ENCODE measurements at places on chromosomes 4 and X.

DNA sequence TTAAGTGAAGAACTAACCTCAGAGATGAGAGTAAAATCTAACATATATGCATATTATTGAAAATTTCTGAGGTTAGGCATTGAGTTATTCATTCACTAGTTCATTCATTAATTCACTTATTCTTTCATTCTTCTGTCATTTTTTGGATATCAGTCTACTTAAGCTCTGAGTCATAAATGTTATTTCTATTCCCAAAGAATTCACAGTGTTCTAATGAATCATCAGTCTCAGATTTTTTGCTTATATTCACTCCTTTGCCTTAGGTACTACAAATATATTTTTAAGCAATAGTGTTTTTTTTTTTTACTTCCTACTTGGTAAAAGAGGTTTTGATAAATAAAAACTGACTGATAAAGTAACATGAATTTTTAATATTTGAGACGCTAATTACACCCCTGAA is 95.2 kb upstream of the DKK2 start:
- DNase-seq = no peak

- no peak for DNase-seq
These were observed 13.1 kb downstream of the DCHS2 start for GRCh38 chr4:154478547-154478946.

DNA sequence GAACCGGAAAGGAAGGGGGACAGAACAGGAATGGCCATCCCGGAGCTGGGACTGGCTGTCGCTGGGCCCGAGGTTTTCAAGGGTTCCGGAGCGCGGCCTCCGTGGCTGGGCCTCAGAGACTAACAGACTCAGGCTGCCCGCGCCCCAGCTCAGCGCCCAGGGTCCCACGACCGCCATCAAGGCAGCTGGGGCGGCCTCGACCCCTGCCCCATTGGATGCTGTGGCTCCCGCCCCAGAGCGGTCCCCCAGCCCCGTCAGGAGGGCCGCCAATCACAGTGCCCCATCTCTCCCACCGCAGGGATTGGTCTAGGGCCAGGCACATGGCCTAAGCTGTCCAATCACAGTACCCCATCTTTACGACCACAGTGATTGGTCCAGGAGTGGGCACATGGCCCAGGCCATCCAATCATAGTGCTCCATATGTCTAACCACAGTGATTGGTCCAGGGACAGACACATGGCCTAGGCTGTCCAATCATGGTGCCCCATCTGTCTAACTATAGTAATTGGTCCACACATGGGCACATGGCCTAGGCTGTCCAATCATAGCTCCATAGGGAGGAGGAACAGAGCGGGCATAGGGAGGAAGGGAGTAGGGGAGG is 105.3 kb upstream of the NKX1-1 start:
- DNase-seq = peak; percentile 78

GRCh38 chr4:85556283-85556682 is 81.3 kb downstream of the ARHGAP24 start:
- no peak for DNase-seq

- DNase-seq = no peak
These were observed 82.2 kb upstream of the VEGFC start for GRCh38 chr4:176874721-176875445.

DNA sequence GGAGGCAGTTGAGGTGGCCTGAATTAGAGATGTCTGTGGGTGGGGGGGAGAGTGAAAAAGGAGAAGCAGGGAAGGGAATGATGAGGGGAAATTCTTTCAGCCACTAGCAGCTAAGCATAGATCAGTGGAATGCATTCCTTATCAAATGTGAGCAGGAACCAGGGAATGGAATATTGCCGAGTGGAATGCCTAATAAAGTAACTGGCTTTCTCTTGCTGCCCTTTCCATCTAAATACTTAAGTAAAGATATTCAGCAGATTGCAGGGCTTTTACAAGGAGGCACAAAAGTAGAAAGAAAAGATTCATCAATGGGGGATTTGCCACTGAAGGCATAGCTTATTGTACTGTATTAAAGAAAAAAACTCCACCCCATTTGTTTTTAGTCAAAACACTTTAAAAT is 263.0 kb upstream of the RPS6KA3 start:
- no peak for DNase-seq

DNA sequence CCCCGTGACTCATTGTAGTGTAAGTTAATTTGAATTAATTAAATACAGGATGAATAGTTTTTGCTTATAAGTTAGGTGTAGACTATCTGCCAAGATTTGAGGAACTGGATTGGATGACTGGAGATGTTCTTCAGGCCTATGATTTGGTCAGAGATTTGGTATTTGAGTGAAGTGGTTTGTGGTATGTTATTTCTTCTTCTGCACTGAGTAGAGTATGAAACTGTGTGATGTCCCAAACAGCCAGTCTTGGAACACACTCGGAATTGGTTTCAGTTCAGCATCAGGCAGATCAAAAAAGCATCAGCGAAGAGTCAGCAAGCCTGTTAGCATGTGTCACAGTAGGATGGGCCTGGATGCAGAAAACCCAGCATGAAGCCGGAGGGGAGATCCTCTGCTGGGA is 294.1 kb downstream of the ARHGAP10 start:
- DNase-seq = no peak

- DNase-seq = no peak
These were observed 2.7 kb downstream of the ABCD1 start for GRCh38 chrX:153727123-153727931.

GRCh38 chr4:3364634-3365314 is 72.0 kb downstream of the RGS12 start:
- no peak for DNase-seq

- no peak for DNase-seq
These were observed 144.3 kb upstream of the CPEB2 start for GRCh38 chr4:14857981-14858380.

DNA sequence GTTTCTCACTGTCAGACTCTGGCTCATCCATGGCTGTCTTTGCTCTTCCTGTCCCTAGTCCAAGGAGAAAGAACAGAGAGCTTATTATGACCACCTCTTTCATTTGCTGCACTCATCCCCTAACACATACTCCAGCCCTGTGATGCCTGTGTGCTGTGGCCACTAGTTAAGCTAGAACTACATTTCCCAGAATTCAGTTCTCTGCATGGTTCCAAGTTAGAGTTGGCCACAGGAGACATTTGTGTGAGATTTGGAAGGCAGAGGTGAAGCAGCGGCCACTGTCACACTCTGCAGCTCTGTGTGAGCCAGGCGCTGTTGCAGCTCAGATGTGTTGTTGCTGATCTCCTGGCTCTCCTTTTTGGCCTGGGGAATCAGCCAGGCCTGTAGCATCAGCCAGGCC is 188.2 kb upstream of the ATP6AP2 start:
- DNase-seq = no peak

GRCh38 chr4:153022241-153022715 is 86.2 kb downstream of the FHDC1 start:
- no peak for DNase-seq

- DNase-seq = no peak
These were observed 927.6 kb downstream of the PCDH7 start for GRCh38 chr4:31647786-31648185.

DNA sequence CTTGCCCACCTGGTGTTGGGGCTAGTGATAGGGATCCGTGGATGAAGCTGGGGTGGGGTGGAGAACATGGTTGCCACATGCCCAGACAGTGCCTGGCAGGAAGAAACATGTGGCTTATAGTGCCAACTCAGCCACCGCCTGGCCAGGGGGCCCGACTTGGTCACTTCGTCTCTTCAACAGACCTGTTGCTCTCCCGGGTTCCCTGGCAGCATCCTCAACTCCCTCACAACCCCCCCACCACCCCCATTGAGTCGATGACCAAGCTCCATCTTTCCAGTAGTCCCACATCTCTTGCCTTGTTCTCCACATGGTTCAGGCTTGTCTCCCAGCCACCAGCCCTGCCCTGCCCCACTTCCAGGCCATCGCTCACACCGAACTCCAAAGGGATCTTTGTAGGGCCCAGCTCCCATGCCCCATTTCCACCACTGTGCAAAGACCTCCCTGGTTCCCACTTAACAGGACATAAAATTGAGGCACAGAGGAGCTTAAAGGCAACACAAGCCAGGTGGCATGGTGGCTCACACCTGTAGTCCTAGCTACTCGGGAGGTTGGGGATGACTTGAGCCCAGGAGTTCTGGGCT is 7.8 kb downstream of the PNCK start:
- DNase-seq = no peak

- DNase-seq = no peak
These were observed 159.3 kb upstream of the GALNT7 start for GRCh38 chr4:173009129-173009823.

GRCh38 chr4:88130544-88131305 is 27.7 kb downstream of the ABCG2 start:
- DNase-seq = no peak

- DNase-seq = no peak
These were observed 500.1 kb downstream of the PCDH18 start for GRCh38 chr4:137032222-137032621.

DNA sequence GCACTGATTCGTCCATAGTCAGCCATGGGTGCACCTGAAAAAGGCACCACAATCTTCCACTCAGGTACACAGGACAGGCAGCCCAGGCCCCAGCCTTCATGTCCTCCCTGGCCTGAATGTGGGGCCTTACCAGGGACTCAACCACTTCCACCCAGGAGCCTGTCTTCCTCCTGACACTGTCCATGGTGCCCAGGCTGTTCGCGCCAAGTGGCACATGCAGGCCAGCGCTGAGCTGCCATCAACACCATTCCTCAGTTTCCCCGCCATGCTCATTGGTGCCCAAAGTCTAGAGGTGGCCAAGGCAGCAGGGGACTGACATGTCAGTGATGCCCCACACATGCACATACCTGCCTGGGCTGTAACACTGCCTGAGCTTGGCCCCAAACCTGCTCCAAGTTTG is 322.2 kb upstream of the POU3F4 start:
- no peak for DNase-seq

DNA sequence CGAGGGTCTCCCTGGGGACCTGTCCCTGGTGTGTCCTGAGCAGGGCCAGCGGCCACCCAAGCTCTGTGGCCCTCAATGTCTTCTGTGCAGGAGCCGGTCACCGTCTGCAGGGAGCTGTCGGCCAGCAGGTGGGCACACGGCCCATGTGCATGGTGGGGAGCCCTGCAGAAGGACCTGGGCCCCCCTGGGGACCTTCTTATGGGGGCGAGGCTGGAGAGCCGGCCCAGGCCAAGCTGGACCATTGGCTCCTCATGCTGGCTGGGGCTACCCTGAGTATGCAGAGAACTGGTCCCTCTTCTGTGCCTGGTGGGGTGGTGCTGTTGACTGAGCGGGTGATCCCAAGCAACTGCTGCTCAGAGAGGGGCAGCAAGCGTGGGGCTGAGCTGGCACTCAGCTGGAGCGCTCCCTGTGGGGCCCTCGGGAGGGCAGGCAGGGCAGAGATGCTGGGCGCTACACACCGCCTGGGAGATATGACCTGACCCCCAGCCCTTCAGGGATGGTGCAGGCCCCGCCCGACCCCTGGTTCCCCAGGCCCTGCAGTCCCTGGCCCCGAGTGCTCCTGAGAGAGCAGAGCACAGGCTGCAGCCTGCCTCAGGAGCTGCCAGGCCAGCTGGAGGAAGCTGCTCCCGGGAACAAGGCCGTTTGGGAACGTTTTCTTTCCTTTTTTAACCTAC is 14.8 kb downstream of the NAT8L start:
- no peak for DNase-seq

DNA sequence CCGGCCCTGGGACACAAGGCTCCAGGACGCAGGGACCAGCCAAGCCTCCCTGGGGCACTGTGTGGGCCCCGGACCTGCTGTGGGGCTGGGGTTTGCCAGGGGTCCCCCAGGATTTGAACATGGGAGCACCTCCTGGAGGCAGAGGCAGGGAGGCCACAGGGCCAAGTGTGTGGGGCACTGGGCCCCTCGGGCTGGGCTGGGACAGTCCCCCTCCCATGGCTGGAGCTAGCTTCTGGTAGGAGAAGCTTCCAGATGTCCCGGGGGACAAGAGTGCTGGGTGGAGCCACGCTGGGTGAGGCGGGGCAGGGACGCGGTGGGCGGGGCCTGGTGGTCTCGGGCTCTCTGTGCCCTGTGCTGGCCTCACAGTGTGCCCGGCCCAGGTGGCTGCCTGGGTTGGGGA is 18.6 kb downstream of the FGFRL1 start:
- no peak for DNase-seq

- no peak for DNase-seq
These were observed 282.0 kb upstream of the DKK2 start for GRCh38 chr4:107318078-107318477.

DNA sequence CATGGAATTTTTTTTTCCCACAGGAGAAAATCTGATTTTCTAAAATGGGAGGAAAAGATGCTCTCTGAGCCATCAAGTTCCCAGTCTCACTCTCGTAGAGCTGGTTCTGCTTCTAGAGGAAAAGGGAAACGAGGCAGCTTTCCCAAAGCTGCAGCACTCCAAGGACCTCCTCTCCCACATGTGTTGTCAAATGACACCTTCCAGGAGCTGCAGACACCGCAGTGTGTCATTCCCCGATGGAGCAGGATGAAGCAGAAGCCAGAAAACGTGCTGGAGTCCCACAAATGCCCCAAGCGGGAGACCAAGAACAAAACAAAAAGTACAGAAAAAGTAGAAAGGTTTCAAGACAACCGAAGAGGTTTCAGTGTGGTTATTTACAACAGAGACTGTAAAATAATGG is 348.1 kb downstream of the ARHGAP10 start:
- no peak for DNase-seq

DNA sequence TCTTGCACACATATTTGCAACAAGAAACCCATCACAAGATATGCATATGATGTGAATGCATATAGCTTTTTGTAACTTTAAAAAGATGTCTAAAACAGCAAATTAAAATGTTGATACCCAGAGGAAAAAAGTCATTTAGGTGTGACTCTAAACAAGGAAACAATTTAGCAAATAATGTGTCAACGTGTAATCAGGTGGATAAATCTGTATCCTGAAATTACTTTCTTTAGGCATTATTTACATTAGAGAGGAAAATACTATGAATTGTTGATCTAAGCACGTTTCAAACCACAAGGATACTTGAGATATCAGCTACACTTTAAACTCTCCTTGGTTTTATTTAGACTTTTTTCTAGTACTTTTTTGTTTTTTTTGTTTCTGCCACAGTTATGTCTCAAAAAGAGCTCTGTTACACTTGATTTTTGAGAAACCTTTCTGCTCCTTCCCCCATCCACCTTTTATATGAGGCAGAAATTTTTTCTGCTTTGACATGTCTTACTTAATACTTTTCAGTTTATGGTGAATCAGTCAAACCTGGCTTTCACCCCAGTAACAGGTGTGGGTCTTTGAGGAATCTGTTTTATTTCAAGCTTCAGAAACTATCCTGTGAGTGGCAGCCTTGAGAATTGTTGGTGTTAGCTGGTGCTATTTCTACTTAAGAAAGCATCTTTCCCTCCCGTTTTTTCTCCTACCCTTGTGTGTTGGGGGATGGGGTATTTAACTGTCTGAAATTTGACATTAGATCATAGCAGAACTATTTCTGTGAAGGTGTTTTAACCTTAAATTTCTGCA is 1.9 kb downstream of the NPNT start:
- DNase-seq = no peak

DNA sequence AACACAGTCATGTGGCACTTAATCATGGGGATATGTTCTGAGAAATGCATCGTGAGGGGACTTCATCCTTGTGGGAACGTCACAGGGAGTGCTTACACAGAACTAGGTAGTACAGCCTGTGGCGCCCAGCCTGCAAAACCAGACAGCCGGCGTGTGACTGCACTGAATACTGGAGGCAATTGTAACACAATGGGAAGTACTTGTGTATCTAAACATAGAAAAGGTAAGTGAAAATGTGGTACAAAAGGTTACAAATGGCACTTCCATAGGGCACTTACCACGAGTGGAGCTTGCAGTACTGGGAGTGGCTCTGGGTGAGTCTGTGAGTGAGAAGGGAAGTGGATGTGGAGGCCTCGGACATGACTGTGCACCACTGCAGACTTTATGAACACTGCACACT is 5.2 kb downstream of the TLR3 start:
- DNase-seq = no peak

Measured in iPS DF 19.7 (cell line).